ENCODE measurements at places on chromosomes 12 and 14.

GRCh38 chr14:35944847-35945246 is 118.7 kb downstream of the BRMS1L start:
- peak; percentile 38 for DNase-seq

GRCh38 chr14:34201909-34202637 is 251.2 kb upstream of the EGLN3 start:
- DNase-seq: no peak

DNA sequence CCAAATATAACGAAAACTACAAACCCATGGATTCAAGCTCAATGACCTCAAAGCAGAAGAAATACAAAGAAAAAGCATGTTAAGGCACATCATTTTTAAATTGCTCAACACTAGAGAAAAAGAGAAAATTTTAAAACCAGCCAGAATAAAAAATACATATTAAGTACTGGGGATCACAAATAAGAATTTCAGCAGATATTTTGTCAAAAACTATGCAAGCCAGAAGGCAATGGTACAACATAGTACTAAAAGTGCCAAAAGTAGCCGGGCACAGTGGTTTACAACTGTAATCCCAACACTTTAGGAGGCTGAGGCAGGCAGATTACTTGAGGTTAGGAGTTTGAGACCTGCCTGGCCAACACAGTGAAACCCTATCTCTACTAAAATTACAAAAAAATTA is 10.2 kb downstream of the SGPP1 start:
- no peak for DNase-seq

DNA sequence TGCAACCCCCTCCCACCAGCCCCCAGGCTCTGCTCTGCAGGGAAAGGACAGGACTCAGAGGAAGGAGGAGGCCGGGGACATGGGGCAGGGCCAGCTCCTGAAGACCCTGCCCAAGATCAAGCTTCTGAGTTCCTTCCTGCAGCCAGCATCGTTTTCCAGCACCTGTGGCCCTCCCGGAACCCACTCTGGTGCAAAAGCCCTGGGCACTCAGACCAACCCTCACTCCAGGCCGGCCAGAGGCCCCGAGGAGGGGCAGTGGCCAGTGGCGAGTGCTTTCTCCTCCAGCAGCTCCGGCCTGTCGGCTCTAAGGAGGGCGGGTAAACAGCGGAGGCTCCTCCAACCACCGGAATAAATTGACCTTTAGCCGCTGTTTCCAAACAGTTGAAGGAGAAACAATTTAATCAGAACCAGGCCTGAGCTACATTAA is 10.8 kb downstream of the TMEM179 start:
- no peak for DNase-seq

DNA sequence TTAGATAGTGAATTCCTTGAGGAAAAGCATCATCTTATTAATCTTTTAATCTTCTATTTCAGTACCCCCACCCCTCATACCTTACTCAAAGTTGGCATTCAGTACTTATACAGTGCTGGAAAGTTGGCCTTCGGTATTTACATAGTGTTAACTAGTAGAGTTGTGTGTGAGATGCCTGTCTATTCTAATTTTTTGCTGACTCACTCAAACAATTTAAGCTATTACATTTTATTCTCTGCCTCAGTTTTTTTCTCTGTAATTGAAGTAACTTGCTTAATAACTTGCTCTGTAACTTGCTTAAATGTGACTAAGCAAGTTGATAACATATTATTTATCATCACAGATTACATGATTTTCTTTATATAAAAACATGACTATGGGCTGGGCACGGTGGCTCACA is 20.3 kb downstream of the DNAL1 start:
- DNase-seq: no peak

DNA sequence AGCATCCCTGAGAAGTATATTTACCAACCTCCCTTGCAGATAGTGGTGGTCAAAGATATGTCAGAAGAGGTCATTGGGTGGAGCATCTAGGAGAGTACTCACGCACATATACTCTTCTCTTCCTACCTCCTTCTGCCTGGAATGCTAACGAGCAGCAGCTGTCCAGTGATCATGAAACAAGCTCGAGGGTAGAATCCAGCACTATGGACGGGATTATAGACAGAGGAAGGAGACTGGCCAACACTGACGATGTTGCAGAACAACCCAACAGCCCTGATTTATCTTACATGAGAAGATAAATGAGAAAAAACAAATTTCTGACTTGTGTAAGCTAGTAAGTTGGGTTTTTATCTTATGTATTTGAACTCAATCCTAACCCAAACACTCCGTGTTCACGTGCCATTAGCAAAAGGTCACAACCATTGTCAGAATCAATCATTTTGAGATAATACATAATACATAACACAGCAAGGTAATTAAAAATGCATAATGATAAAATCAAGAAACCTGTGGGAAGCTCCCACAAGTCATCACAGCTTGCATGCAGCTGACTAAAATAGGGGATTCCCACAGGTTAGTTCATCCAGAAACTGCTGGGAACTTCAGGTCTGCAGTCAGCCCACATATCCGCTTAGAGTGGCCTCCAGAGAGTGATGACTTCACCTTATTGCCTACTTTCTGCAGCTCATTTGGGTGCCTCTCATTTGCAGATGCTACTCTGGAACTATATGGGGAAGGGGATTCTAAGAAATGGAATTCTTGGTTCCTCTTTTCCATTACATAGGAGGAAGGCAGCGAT is 36.3 kb upstream of the STK38L start:
- DNase-seq: peak; percentile 83

GRCh38 chr14:68011406-68012028 is 191.9 kb downstream of the RAD51B start:
- DNase-seq: peak; percentile 50

GRCh38 chr12:94244165-94245133 is 96.1 kb downstream of the PLXNC1 start:
- peak; percentile 63 for DNase-seq

- no peak for DNase-seq
Measured at GRCh38 chr14:34785223-34786006, 71.0 kb upstream of the CFL2 start.
